ENCODE measurements at places on chromosomes 16 and 17.
A peak's percentile ranks its signal among the peaks of the same experiment; 100 is the strongest.

DNA sequence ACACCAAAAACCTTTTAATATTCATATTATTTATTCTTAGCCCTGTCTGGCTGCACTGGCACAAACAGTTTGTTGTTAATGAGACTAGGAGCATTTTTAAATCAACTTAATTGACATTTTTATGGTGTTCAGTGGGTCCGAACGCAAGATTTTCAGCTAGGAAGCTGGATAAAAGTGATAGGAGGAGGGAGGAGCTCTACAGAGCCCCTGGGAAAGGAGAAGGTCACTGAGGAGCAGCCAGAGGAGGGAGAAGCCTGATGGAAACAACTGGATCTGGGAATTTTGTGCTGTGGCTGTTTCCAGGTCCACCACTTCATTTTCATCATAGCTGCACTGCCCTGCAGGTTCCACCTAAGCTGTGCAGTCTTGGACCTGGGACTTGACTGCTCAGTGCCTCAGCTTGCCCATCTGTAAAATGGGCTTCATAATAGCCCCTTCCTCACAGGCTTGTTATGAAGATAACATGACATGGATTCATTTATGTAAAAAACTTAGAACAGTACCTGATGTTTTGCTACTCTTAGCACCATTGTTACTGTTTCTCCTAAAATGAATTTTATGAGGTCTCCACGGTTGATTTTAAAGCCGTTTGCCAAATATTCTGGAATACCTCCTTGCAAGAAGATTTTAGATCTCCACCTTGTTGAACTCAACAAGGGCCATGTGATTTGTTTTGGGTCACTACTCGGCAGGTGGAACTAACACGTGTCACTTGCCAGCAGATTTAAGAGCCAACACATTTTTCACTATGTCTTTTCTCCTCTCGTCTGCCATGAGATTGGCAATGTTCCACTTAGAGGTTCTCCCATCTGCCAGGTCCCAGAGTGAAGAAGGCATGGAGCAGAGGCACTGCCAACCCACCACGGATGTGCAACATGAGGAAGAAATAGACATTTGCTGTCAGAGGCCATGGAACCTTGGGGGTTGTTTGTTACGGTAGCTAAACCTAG is 18.7 kb upstream of the GRIN2A start:
- DNase-seq = no peak

DNA sequence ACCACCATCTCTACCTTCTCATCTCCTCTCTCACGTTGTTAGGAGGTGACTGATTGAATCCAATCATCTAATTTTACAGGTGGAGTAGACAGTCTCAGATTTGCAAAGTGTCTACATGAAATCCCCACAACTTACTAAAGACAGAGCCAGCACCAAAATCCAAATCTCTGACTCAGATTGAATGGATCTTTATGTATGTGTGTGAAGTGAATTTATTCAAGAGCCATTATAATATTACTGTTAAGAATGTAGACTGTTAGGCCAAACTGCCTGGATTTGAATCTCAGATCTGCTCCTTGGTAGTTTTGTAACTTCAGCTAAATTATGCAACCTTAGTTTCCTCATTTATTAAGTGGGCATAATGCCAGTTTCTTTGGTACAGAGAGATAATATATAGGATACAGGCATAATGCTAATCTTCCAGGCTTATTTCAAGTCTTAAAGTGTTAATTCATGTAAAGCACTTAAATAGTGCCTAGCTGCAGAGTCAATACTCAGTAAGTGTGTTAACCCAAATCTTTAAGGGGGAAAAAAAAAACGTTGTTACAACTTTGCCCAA is 12.7 kb downstream of the CNEP1R1 start:
- DNase-seq = no peak

DNA sequence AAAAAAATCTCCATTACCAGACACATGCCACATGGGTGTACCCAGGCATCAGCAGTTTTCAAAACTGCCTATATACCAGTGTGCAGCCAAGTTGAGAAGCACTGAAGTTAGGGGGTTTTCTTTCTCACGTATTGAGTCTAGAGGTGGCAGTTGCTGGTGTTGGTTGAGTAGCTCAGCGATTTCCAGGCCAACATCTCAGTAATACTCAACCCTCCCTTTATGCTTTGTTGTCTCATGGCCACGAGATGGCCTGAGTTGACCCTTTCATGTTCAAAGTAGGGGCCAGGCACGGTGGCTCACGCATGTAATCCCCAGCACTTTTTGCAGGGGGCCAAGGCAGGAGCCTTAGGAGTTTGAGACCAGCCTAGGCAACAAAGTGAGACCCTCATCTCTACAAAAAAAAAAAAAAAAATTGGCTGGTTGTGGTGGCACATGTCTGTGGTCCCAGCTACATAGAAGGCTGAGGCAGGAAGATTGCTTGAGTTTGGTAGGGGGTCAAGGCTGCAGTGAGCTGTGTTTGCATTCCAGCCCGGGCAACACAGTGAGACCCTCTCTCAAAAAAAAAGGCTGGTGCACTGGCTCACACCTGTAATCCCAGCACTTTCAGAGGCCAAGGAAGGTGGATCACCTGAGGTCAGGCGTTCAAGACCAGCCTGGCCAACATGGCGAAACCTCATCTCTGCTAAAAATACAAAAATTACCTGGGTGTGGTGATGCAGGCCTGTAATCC is 10.8 kb downstream of the LRRC3C start:
- no peak for DNase-seq

GRCh38 chr17:352421-353212 is at the start of gene RPH3AL:
Gene RPH3AL (minus strand): TSS chr17:352807. CDS start chr17:327543, 25,264 bp downstream.
- DNase-seq = no peak

GRCh38 chr17:80129006-80129565 is 17.8 kb downstream of the EIF4A3 start:
- no peak for DNase-seq

DNA sequence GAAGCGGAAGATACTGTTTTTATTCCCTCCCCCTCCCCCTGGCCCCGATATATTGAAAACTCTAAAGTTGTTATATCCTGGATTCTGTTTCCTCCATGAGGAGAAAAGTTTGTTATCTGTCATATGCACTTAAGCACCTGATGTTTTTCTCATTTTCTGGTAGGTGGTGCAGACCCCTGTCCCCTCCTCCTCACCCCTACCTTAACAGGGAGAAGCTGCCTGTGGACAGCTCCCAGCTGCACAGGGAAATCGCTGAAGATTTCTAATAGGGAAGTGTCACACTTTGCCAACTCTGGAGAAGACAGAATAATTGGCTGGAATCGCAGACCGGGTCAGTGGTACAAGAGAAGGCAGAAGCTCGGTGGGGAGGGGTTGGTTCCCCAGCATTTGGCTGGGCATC is 45.3 kb upstream of the TOB1 start:
- DNase-seq = no peak

DNA sequence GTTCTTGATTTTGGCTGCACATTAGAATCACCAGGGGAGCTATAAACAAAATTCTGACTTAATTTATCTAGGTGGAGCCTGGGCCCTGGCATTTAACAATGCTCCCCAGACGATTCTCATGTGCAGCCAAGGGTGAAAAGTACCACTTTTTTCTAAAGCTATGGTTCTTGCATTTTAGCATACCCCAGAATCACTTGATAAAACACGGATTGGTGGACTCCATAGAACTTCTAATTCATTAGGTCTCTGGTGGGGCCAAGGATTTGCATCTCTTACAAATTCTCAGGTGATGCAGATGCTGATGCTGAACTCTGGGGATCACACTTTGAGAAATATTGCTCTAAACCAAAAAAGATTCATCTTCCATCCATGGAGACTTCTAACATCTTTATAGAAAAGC is 74.5 kb downstream of the RPGRIP1L start:
- DNase-seq = no peak

DNA sequence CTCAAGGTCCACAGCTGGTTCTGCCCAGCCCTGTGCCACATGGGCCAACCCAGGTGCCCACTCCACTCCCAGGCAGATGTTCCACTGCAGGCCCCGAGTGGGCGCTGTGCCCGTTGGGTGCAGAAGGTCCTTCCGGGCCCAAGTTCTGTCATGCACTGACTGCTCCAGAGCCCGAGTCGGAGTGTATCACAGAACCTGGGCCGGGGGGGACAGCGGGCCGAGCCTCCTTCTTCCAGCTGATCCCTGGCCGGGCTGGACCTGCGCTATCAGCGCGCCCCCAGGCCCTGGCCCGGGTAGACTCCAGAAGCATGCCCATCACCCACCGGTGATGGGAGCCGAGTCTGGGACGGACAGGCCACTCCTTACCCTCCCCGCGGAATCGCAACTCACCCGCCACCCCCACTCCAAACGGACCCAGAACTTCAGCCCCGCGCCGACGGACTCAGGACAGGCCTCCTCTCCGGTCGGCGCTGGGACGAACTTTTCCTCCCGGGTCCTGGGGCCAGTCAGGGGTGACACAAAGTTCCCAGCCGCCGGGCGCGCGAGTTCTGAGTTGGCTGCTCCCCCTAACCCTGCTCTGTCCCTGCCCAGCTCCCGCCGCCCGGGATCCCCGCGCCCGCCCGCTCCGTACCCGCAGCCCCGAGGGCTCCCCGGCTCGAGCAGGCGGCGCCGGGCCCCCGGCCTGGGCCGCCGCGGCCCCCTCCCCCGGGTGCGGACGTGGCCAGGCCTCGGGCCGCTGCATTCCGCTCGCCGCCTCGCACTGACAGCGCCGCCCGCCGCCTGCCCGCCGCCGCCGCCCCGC is at the start of gene COPZ2:
Gene COPZ2 (minus strand): TSS at position 762 of the 802 bp plus-strand sequence. CDS start 20 bp downstream, at position 742.
- DNase-seq = peak; percentile 72

GRCh38 chr16:9476744-9477143 is 385.3 kb downstream of the HAPSTR1 start:
- no peak for DNase-seq

- DNase-seq = peak; percentile 36
Measured at GRCh38 chr17:27523712-27524111, 67.5 kb downstream of the KSR1 start.

GRCh38 chr17:81076141-81076679 is 41.3 kb downstream of the BAIAP2 start:
- DNase-seq = no peak

DNA sequence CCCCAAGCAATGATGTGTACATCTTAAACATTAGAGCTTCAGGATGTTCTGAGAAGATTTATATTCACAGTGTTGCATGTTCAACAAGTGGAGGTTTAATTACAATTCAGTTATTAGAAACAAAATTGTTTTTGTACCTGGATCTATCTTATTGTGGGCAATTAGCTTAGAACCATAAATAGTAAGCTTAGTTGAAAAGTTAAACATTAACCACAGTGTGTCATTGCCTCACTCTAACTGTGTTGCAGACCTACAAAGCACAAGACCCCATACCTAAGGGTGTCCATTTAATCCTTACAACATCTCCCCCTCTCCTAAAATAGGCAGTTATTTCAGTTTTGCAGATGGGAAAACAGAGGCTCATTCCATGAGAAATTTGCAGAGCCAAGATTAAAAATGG is 632.0 kb upstream of the SOX9 start:
- DNase-seq = no peak

DNA sequence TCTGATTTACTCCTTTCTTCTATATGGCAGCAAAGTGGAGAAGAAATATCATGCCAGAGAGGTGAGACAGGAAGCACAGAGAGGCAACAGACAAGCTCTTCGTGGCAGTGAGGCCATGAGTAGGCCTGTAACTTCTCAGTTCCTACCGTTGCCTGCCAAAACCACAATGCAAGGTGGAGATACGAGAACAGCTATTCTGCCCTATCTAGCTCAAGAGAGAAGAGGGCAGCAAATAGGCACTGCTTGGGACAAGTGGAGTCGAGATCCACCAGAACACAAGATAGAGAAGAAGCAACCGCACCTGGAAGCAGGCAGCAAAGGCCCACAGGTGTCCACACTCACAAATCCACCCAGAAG is 24.8 kb downstream of the RANBP10 start:
- DNase-seq = no peak

GRCh38 chr17:39863244-39863917 is 731 bp downstream of the IKZF3 start:
- DNase-seq = no peak

DNA sequence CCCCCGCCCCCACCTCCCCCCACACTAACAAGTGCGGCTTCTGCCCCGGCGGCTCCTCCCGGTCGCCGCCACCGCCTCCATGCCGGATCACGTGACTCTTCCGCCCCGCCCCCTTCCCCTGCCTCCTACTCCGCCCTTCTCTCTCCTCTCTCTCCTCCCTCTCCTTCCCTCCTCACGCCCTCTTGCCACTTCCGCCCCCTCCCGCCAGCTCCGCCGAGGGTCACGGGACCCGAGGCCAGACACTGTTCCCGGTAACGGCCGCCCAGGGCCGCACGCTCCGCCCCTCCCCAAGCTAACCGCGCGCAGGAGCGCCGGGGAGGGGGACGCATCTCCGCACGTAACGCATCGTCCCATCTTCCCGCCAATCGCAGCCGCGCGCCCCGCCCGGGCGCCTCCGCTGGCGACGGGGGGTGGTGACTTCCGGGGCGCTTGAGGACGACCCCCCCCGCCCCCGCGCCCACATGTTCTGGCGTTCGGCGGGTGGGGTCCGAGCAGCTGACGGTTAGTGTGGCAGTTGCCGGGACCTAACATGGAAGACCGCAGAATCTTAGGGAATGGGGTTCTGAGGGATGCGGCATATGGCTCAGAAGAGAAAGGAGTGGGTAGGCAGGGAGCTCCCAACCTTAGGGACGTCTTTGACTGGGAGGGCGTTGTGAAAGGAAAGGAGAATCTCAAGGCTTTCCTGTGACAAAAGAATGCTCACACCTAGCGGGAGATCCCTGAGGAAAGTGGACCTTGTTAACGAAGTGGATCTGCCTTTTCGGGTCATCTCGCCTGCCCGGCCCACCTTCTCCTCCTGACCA is at the start of gene USP32:
Gene USP32 (minus strand): TSS at position 92 of the 803 bp plus-strand sequence. CDS start 194 bp downstream, outside the sequence.
- peak; percentile 100 for DNase-seq

GRCh38 chr16:30896261-30896888 is at the start of gene CTF1:
Gene CTF1 (plus strand): TSS chr16:30896614. CDS start chr16:30896644, 30 bp downstream.
- peak; percentile 80 for DNase-seq

DNA sequence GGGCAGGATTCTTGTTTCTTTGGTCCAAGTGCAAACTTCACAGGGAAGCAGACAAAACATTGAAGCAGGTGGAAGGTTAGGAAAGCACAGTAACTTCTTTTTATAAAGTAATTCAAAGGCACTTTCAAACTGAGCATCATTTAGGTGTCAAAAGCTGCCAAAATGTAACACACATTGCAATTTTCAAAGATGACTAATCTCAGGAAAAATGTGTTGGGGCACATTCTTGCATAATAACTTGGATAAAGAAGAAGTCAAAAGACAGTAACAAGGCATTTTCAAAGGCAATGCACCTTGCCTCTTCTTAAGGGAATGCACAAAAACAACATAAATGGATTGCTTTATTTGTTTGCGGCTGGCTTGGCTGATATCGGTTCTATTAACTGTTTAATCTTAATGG is 3.6 kb downstream of the KCNJ2 start:
- DNase-seq = peak; percentile 25

- peak; percentile 62 for DNase-seq
Measured at GRCh38 chr16:74862743-74863244, 88.2 kb upstream of the FA2H start.

All from urothelium cell line (cell line).